Activated CD4-positive, alpha-beta T cell treated with anti-CD3 and anti-CD28 coated beads for 36 hours (primary cell): ENCODE measurements at places on chromosomes 11 and 22.
A peak's percentile ranks its signal among the peaks of the same experiment; 100 is the strongest.

DNA sequence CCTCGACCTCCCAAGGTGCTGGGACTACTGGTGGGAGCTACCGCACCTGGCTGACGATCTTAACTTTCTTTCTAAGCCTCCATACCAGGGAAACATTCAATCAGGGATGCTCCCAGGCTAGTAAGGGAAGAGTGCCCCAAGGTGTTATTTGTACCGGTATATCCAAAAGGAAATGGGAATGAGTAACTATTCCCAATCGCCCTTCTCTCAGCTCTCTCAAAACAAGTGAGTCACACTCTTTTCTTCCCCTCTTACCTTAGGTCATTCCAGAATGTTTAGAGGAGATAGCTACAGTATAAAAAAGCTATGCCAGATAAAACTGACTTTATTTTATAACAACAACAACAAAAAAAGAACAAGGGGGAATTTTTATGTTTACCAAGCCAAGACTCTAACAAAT is 13.7 kb downstream of the DCDC1 start:
- no peak for DNase-seq

GRCh38 chr22:19497245-19497644 is 17.5 kb downstream of the CDC45 start:
- DNase-seq, result no peak

DNA sequence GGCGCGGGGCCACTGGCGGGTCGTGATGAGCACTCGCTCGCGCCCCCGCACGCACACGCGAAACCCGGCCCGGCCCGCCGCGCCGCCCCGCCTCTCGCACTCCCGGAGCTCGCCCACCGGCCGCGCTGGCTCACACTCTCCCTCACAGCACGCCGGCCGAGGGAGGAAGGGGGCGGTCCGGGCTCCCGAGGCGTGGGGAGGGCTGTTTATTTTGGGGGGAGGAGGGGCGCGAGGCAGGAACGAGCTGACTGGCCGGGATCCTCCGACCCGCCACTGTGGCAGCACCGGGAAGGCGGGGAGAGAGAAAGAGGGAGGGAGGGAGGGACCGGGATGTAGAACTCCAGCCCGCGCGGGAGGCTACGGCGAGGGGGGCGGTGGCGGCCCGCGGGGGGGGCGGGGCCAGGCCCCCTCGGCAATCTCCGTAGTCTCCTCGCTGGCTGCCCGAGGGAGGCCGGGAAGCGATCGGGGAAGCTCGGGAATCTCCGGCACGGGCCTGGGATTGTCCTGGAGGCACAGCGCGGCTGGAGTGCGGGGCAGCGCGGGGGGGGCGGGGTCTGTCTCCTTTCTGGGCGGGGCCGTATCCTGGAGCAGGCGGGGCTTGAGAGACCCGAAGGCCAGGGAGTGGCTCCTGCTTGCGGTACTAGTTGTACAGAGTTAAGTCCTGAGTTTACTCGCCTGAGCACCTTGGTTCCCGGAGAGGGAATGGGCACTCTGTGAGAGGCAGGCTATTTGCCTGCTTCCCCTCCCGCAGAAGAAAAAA is at the start of gene RBFOX2:
Gene RBFOX2, minus strand, starts transcription at position 179 of the 760 bp plus-strand sequence. CDS start 399 bp downstream, outside the sequence.
- peak; percentile 87 for DNase-seq

DNA sequence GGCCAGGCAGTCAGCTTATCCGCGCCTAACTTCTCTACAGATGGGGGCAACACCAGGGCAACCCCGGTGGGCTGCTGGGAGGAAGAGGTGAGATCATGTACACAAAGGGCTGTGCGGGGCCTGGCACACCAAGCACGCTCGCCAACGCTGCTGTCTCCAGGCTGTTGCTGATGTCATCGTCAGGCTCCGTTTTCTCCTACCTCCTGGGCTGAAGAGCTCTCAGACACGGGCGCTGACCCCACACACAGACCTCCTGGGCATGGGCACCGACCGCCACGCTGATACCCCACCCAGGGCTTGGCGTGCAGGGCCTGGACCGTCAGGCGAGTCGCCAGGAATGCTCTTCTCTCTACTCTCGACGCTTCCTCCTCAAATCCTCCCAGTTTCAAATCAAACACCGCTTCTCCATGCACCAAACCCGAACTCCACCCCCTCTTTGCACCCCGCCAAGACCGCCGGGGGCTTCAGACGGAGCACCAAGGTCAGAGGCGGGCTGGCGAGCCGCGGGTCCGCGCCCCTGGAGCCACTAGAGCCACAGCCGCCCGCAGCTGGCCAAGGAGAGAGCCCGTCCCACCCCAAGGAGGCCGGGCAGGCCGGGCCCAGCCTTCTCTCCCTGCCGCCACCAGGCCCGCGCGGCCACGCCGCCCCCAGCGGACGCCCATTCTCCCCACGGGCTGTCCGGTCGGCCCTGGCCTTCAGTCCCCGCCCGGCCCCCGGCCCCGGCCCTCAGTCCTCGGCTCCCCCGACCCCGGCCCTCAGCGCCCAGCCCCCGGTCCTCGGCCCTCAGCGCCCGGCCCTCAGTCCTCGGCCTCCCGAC is 772 bp downstream of the SBF1 start:
- DNase-seq, result peak; percentile 75

GRCh38 chr11:126920833-126921232 is 79.7 kb downstream of the KIRREL3 start:
- no peak for DNase-seq

DNA sequence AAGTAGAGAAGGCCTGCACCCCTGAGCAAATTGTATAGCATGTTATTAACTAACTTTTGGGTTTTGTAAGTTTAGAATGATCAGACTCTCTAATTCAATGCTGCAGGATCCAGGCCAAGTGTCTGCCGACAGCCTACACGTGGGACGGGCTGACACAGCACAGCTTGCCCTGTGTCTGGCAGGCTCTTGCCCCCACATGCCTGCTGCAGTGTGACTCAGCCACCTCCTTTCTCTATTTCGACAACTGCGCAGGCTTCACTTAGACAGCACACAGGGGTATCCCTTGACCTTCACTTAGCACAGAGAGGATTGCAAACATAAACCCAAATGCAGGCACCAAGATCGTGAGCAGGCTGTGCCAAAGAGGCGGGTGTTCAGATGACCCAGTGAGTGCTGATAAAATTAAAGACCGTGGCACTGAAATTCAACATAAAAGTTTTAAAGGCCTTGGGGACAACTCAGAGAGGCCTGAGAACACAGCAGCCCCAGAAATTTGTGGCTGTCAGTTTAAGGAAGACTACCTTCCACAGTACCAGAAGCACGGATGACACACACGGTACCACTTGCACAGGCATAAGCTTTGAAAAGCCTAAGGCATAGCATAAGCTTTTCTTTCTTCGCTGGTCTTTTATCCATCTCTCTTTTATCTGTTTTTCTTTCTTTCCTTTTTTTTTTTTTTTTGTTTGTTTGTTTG is 37.8 kb downstream of the SCN3B start:
- DNase-seq, result no peak

DNA sequence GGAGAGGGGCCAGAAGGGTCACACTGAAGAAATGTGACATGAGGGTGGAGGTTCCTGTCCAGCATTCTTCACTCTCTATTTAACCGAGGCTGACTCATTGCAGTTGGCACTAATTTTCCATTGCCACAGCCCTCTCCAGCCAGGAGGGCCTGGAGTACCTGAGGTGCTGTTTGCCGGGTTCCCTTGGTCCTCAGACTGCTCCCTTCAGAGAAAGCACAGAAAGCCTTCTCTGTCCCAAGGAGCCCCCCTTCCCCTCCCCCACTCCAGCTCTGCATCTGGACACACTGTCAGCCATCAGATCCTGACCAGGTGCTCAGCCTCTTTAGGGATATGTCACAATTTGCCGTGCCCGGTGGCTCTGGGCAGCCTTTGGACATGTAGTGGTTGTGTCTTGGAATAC is 3.2 kb upstream of the C11orf91 start:
- no peak for DNase-seq

- no peak for DNase-seq
Observed at GRCh38 chr11:88535916-88536547, 198.5 kb upstream of the CTSC start.

DNA sequence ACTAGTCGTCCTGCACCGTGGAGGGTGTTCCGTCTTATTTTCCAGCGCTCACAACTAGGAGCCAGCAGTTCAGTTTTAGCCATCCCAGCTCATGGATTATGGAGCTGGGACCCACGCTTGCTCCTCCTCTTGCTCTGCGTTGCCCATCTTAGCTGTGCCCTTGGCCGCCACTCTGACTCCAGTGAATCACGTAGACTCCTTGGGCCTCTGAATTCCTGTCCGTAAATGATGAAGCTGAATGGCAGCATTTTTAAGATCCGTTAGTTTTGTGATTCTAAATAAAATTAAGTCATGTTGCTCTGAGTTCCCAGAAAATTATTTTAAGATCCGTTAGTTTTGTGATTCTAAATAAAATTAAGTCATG is 23.8 kb downstream of the BCR start:
- DNase-seq, result no peak

DNA sequence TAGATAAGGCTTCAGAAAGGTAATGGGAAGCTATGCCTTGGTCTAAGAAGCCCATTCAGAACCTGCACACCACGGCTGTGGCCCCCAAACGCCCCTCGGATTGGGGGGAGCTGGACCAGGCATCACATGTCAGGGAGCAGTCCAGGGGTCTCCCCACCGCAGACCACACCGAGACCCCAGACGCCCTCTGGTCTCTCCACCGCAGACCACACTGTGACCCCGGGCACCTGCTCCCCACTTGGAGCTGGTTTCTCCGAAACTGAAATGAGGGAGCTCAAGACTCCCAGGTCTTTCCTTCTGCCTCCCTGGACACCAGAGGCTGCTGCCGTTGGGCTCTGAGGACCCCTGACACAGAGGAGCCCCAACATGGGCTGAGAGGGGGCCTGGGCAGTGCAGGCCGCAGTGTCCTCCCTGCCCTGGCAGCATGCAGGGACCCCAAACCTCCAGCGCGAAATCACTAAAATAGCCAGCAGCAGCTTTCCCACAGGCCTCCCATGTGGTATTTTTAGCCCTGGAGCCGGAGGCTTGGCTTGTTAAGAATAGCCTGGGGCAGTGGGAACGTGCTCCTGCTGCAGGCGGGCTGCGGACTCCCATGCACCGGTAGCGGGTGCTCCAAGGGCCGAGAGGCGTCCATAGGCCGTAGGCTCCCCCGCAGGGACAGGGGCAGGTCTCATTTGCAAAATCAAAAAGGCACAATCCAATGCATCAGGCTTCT is 7.7 kb downstream of the LINC01488 start:
- DNase-seq, result no peak

GRCh38 chr11:127006311-127006710 is 5.7 kb upstream of the KIRREL3 start:
- DNase-seq, result no peak

DNA sequence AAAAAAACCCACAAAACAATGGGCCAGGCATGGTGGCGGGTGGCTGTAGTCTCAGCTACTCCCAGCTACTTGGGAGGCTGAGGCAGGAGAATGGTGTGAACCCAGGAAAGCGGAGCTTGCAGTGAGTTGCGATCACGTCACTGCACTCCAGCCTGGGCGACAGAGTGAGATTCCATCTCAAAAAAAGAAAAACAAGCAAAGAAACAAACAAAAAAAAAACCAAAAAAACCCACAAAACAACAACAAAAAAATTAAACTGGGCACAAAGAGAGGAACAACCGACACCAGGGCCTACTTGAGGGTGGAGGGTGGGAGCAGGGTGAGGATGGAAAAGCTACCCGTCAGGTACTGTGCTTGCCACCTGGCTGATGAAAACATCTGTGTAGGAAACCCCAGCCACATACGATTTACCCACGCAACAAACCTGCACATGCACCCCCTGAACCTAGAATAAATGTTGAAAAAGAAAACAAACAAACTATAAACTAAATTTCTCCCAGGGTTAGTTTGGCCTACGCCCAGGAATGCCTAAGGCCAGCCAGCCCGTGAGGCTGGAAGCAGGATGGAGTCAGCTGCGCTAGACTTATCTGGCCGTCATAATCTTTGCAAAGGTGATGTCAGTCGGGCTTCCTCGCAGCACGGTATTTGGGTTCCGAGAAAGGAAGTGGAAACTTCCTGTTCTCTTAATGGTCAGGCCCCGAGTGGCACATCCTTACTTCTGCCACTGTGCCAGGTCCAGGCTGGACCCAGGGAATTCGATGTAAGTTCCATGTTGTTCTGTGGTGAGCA is 21.9 kb upstream of the CYB5R3 start:
- no peak for DNase-seq

DNA sequence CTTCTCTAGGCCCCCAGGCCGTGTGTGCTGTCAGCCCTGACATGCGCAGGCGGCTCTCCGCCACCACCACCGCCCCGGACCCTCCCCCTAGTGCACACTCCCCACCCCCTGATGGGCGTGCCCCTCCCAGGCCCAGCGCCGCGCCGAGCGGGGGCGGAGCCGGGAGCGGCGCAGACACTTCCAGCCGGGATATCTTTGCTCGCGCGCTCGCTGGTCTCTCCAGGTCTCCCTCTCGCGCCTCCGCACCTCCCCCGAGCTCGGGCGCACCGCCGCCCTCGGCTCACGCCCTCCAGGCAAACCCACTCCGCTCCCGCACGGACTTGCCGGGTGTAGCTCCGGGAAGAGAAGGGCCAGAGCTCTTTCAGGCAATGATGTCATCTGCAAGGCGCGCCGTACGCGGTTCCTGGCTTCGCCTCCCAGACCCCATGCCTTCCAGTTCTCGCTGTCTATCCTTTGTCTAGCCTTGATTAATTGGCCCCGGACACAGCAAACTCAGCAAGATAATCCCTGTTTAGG is at the start of gene SCN3B:
Gene SCN3B, minus strand, starts transcription at position 59 of the 516 bp plus-strand sequence. CDS start 823 bp downstream, outside the sequence.
- peak; percentile 41 for DNase-seq

- no peak for DNase-seq
Observed at GRCh38 chr11:120044011-120044675, 93.8 kb downstream of the TRIM29 start.

DNA sequence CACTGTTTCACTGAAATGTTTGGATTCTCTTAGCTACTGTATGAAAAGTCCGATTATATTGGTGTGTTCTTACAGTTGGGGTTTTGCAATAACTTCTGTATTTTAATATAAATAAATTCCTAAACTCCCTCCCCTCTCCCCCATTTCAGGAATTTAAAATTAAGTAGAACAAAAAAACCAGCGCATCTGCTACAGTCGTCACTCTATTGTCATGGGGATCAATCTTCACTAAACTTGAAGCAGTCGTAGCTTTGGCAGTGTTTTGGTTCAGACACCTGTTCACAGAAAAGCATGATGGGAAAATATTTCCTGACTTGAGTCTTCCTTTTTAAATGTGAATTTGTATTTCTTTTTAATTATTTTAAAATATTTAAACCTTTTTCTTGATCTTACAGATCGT is 9.4 kb downstream of the PIWIL3 start:
- no peak for DNase-seq

DNA sequence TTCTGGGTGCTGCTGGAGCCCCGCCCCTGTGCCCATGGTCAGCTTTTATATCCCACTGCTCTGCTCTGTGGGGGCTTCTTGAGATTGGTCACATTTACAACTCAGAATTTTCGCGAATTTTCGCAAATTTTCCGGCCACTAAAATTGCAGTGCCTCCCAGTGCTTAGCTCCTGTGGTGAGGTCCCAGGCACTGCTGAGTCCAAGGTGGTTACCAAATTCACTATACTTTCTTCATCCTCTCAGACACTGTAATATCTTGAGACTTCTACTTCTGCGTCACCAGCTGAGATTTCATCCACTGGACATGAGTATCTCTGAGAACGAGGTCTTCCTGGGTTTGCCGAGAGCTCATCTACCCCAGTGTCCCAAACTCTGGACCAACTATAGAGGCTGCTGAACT is 8.7 kb downstream of the KDM4F start:
- no peak for DNase-seq
